Stimulated activated CD4-positive, alpha-beta T cell treated with anti-CD3 and anti-CD28 coated beads, Interleukin-1b, Interleukin-23, amount 100 ng/mL, for 1 hour (primary cell): ENCODE measurements at places on chromosomes 1 and 21.

- DNase-seq = no peak
Observed at GRCh38 chr1:169833179-169833901, 38.6 kb upstream of the METTL18 start.

GRCh38 chr1:115796897-115797296 is 28.4 kb upstream of the CASQ2 start:
- DNase-seq = no peak

DNA sequence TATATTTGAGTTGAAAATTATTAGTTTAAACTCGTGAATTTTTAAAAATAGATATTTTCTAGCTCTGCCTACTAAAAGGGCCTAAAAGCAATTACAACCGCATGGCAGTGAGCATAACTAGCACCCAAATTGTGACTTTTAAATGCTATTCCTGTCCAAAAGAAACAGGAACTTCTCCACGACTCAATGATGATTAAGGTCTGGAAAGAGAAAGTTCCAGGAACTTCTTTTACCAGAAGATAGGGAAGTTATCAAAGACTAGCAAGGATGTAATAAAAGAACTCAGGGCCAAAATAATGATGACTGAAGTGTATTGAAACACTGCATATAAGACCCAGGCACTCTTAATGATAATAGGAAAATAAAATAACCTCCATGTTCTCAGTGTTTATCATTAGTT is 313.0 kb downstream of the PLPP3 start:
- DNase-seq = no peak

DNA sequence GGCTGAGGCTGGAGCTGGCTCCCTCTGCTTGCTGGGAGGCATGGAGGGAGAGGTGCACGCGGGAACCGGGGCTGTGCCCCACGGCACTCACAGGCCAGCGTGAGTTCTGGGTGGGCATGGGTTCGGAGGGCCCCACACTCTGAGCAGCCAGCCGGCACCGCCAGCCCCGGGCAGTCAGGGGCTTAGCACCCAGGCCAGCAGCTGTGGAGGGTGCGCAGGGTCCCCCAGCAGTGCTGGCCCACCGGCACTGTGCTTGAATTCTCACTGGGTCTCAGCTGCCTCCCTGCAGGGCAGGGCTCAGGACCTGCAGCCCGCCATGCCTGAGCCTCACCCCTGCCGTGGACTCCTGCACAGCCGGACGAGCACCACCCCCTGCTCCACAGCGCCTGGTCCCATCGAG is 164.9 kb upstream of the PLD5 start:
- no peak for DNase-seq
